Activated B cell treated with CpG ODN at 0.5 μM for 24 hours (primary cell): ENCODE measurements at places on chromosomes 2 and 18. TPM values are rescaled to one million over a fixed set of nuclear protein-coding genes. Genes with fewer than 3 reads are reported as not detected.

DNA sequence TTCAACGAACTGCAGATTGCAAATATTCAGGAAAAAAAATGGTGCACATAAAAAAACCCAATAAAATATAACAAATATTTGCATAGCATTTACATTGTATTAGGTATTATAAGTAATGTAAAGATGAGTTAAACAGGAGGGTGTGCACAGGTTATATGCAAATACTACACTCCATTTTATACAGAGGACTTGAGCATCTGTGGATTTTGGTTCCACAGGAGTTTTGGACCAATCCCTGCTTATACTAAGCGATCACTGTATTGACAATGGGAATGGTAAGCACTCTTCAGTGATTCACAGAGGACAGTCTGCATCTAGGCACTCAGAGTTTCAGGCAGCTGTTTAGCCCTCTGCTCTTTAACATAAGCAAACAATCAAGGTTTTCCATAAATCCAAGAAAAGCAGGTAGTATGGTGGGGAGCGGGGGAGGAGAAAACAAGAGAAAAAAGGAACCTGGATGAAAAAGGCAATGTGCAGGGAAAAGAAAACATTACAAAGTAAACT, 206.0 kb upstream of the PARD3B start:
- DNase-seq: no peak

DNA sequence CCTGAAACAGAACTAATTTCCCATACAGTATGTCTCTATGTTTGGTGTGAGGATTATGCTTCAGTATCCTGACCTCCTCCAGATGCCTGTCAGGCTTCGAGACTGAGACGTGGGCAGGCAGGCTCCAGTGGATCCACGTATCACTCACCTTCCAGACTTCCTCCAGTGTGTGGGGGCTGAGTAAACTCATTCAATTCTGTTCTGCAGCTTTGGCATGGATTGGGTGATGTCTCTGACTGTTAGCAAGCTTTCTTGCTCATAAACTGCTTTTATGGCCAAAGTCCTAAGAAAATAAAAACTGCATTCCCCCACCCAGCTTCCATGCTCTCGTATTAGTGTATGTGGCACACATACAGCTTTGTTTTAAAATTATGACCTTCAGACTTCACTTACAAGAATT, 53.6 kb downstream of the CCDC93 start:
- no peak for DNase-seq

DNA sequence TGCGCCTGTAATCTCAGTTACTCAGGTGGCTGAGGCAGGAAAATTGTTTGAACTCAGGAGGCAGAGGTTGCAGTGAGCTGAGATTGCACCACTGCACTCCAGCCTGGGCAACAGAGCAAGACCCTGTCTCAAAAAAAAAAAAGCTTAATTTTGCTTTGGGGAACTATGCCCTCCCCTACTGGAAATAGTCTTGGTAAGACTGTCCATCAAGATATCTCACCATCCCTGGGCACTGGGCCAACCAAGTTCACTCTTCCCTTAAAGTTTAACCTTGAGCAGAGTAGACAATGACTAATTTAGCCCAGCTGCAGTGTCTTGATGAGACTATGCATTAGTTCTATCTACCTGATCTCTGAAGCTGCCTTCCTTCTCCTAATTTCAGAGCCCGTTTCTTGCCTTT, 44.7 kb downstream of the ASXL2 start:
- DNase-seq: no peak

- DNase-seq: no peak
Observed at GRCh38 chr2:150041722-150042425, 445.6 kb downstream of the RND3 start.

GRCh38 chr18:42310956-42311355, 355.9 kb downstream of the PIK3C3 start:
- no peak for DNase-seq

DNA sequence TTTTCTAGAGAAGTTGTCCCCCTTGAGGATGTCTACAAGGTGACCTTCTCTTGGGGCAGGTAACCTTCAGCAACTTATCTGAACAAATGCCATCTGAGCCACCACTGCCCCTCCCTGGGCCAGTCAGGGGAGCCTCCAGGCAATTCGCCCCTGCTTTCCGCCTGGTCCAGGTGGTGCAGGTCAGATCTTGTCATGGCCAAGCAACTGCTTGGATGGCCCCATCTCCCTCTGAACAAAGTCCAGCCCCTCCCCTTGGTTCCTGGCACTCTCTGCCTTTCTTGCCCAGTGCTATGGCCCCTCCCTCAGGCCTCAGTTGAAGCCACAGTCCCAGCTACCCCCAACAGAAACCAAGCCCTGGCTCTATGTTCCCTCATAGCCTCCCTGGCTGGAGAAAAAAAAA, 138.7 kb downstream of the ALPK2 start:
- DNase-seq: no peak

GRCh38 chr18:57660961-57661360, 39.3 kb upstream of the NARS1 start:
- DNase-seq: no peak

DNA sequence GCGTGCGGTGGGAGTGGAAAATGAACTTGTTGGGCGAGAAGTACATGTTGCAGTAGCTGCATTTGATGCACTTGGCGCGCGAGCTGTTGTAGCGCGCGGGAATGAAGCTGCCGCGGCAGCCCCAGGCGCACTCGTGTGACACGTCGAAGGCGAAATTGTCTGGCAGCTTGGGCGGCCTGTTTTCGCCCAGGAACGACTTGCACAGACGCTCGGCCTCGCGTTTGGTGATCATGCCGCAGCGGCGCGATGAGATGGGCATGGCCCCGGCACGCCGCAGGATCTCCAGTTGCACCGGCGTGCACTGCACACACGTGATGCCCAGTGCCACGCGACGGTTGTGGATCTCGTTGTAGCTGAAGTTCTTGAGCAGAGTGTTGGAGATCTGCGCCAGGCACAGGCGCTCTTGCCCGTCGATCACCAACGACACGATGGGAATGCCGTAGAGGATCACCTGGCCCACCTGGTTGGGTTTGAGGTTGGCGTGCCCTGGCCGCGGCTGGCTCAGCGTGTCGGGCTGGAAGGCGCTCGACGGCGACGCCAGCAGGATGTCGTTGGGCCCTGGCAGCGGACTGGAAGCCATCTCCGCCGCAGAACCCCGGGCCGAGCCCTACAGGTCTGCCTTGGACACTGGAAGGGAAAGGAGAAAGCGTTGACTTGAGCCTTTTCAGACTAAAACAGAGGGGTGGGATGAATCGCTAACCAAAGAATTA, 2.7 kb downstream of the SKOR2 start:
- DNase-seq: no peak

GRCh38 chr2:65885266-65885665, 452.9 kb upstream of the SPRED2 start:
- no peak for DNase-seq

DNA sequence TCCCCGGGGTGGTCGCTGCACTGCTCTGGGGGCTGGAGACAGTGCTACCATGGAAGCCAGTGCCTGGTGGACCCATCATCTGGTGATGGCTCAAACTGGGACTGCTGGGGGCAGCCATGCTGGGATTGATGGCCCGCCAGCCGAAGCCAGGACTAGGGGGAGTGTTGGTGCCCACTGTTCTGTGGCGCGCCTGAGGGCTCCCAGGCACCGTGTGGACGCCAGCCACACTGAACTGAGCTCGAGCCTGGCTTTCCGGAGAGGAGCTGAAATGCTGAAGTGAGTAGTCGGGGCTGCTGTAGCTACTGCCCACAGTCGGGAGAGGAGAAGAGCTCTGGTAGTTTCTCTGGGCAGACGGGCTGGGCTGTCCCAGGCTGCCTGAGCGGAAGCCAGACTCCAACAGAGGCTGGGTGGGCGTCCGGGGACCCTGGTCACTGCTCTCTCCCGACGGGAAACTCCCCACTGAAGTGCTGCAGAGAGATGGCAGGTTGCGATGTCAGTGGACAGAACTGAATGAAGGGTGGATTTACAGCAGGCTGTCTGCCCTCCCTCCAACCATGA, 184.4 kb downstream of the TNS1 start:
- DNase-seq: no peak

The SPDYA gene
- total RNA-seq: 1.6 and 2.1 TPM in 2 replicates

The ASIC4 gene
- total RNA-seq: 0.15 TPM in 1 of 2 replicates, not detected in the other

The EGR4 gene
- 0.20 TPM in 1 of 2 replicates, not detected in the other for total RNA-seq

The SERPINB13 gene
- total RNA-seq: not detected in 2 replicates

The SUCLG1 gene
- 45.3 and 45.9 TPM in 2 replicates for total RNA-seq

The TMEM87B gene
- 19.8 and 20.0 TPM in 2 replicates for total RNA-seq

The HSBP1L1 gene
- 0.98 and 2.5 TPM in 2 replicates for total RNA-seq
